G401 (cell line): ENCODE measurements at places on chromosomes 2 and 18. TPM values are rescaled to one million over a fixed set of nuclear protein-coding genes. Genes with fewer than 3 reads are reported as not detected.
A peak's percentile ranks its signal among the peaks of the same experiment; 100 is the strongest.

DNA sequence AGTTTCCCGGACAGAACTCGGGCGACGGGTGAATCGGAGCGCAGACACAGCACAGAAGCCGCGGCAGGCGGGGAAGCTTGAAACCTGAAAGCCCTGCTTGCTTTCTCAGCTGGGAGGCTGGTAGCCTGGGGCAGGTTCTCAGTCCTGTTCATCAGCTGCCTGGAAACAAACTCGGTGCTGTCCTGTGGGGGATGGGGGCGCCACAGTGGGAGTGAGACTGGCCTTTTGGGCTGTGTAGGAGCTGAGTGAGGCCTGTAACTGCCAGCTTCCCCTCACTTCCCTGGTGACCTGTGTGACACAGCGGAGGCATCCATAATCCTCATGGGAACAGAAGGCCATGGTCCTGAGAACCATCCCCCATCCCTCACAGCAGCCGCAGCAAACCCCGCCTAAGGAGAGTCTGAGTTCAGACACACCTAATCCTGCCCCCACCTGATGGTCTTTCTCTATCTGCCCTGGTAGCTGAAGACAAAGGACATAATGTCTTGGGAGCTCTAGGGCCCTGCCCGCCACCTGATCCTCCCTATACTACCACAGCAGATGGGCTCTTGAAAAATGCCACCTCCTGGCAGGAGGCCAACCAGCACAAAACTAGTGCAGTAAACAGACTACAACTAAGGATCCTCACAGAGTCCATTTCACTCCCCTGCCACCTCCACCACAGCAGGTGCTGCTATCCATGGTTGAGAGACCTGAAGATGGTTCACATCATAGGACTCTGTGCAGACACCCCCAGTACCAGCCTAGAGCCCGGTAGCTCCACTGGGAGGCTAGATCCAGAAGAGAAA, 52.7 kb upstream of the LDLRAD4 start:
- no peak for DNase-seq

DNA sequence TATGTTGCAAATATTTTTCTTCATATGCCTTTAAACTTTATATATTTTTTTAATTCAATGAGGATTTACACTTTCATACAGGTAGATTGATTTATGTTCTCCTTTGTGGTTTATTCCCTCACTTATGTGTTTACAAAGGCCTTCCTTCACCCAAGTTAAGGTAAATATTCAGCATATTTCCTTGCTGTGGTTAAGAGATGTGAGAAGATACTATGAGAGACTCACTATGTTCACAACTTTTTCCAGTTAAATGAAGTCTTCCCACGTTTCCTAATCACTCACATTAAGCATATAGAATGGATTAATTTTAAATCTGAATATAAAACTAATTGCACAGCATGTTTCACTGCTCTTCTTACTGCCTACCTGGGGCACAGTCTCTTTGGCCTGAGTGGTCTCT, 597 bp downstream of the PECR start:
- no peak for DNase-seq

DNA sequence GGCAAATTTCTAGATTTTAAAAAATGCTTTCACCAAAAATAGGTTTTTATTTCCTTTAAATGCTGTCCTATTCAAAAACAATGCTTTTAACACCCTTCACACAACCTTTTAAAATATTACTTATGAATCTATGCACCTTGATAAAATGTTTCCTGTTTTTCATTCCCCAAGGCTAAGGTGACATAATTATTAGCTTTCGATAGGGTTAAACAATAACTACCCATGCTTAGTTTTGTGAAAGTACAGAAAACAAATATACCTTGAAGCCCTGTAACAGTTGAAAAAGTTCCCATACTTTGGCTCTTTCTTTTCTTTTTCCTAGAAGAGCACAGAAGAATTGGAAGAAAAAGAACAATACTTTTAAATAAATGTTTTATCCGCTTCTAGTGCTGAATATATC, 54.9 kb upstream of the ITPRID2 start:
- DNase-seq, result no peak

DNA sequence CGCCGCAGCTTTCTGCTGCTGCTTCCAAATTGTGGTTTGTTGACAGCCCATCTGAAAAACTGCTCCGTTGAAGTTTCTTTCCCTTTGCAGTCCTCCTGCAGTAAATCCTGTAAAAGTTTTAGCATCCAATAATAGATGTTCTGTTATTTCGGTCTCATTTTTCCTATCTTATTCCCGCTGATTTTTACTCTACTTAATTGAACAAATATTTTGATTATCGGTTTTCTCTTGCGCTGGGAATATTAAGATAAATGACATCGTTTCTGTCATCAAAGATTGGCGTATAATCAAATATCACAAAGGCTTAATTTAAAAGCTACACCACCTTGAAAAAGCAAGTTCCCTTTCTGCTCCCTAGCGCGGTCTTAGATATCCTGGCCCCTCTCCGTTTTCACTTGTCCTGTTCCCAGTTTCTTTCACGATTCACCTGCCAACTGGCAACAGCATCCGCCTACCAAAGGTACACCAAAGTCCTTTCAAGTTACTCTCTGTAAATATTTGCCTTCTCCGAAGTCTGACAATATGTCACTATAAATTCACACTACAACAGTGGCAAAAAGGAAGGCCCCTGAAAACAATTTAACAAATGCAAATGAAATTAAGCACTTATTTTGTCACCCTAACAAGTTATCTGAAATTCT, 1.0 kb upstream of the STRN start:
- peak; percentile 6 for DNase-seq

AQP4 gene
- total RNA-seq, result not detected in 2 replicates

CNPPD1 gene
- 34.7 and 39.0 TPM in 2 replicates for total RNA-seq

SLC8A1 gene
- total RNA-seq, result 149 and 199 TPM in 2 replicates

DNA sequence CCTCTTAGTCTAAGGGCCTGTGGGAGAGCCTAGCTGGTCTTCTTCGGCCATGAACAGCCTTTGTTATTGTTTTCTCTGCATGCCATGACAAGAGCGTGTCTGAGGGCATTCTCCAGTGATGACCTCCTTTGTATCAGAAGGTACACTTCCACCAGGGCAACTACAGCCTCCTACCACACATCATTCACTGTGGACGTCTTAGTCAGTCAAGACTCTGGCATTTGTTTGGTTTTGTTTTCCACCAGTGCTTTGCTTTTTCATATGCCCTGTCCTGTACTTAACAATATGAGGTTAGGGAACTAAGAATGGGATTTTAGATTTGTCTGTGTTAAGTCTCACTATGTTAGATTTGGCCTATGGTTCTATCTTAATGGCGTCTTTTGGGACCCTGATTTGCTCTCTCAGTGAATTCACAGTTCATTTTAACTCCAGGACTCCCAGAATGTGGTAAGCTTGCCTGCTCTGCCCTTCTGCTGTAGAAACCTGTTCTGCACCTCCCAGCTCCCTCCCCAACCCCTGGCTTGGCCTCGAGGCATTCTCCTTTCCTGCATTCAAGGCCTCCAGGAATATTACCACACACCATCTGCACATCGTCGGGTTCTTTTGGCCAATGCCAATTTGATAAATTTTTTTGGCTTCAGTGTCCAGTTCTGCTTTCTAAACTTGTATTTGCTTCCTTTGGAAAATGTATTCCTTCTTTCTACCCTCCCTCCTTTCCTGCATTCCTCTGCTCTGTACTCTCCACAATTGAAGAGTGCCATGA, 42.8 kb upstream of the IL1R1 start:
- DNase-seq, result no peak

DNA sequence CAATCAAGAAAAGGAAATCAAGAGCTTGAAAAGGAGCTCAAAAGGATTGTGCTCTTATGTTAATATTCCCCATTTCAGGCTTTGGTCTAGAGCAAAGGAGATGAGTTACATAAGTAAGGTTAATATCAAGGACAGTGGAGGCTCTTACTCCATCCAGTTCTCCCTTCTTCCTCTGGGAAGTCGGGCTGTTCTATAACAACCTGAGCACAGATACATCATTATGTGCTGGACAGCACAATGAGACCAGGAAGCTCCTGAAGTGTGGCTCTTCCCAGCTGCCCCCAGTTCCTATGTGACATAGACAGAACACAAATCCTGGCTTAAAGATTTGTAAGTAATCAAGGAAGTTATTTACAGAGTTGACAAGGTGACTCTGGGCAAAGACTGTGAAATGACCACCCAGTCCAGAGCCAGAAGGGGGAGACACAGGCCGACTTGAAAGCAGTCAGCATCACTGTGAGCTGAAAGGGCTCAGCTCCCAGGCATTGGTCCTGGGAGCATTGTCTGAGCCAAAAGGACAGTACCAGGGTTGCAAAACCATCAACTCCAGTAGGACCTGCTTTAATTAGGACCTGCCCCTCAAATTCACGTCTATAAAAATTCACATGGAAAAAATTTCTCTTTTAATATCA, 917.6 kb upstream of the ACVR2A start:
- DNase-seq, result peak; percentile 17

KIAA1328 gene
- 3.6 and 3.8 TPM in 2 replicates for total RNA-seq

GRCh38 chr2:230942920-230943896, 18.2 kb upstream of the GPR55 start:
- DNase-seq, result no peak

DNA sequence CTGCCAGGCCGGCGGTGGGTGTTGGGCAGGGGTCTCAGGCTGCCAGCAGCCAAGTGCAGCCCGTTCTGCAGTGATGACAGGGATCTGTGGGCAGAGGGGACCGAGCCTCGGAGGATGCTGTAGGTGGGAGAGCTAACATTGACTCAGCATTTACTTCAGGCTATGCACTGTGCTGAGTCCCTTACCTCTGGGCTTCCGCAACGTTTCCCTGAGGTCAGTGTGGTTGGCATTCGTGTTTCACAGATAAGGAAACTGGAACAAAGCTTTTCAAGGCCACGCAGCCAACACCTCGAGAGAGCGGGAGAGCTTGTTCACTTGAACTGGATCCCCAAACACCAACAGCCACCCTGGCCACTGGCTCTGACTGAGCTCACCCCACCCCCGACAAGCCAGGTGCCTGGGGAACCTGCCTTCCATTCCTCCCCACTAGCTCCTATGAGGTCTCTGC, 839 bp upstream of the GPR148 start:
- peak; percentile 63 for DNase-seq

DNA sequence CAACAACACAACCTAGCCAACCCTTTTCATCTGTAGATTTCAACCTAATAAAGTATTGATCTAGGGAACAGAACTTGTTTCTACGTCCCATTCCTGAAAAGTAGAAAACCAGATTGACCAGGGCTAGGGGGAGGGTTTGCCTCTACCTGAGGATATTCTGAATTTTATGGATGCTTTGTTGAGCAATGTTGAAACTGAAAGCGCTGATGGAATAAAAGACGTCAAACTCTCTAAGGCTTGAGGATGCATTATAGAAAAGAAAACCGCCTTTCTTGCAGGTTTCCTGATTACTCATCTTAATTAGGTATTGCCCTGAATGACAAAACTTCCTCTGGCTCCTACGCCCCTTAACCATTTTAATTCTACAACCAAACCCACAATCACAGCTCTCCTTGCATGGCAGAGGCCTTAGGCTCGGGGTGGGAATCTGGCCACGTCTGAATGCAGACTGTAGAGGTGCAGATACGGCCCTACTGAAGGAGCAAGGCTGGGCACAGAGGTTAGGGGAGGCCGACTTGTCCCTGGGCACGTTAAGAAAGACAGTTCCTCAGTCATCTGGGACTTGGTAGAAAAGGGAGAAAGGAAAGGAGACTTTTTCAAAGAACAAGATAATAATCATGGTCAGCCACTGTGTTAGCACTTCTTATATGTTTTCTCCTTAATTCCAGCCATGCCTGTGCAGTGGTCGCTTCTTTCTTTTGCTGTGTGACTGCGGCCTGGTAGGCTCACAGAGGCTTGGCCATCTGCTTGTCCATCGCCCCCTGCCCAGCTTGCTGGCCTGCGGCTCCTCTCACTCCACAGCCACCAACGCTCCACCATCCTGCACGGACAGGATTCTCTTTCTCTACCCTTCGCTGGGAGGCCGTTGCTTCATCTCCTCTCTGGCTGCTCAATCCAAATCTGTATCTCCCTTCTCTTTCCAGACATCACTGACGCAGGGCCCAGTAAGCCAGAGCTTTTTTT, 209.5 kb downstream of the VAPA start:
- DNase-seq, result no peak

GPR35 gene
- total RNA-seq, result 0.86 TPM in 1 of 2 replicates, not detected in the other

GRCh38 chr2:77862120-77862519, 339.9 kb upstream of the LRRTM4 start:
- DNase-seq, result no peak

DNA sequence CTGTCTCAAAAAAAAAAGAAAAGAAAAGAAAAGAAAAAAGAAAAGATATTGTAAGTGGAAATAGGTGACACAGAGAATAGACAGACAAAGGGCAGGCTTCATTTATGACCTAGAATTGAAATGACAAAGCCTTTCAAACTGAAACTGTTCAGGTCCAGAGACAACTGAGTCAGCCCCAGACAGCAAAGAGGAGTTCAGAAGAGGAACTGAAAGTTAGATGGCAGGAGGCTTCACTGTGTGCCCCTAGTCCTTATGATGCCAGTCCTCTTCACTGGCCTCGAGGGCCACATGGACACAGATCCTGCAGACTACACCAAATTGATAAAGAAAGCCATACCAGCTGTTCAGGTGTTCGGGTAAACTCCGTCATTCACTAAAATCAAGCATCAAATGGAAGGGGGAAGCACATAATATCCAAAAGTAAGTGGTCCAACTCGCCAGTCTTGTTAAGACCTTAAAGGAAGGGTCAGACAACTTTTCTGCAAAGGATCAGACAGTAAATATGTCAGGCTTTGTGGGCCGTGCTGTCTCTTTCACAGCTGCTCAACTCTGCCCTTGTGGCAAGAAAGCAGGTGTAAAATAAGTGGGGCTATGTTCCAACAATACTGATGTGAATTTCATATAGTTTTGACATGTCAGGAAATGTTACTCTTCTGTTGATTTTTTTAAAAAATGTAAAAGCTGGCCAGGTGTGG, 231.9 kb upstream of the MGAT5 start:
- no peak for DNase-seq

DNA sequence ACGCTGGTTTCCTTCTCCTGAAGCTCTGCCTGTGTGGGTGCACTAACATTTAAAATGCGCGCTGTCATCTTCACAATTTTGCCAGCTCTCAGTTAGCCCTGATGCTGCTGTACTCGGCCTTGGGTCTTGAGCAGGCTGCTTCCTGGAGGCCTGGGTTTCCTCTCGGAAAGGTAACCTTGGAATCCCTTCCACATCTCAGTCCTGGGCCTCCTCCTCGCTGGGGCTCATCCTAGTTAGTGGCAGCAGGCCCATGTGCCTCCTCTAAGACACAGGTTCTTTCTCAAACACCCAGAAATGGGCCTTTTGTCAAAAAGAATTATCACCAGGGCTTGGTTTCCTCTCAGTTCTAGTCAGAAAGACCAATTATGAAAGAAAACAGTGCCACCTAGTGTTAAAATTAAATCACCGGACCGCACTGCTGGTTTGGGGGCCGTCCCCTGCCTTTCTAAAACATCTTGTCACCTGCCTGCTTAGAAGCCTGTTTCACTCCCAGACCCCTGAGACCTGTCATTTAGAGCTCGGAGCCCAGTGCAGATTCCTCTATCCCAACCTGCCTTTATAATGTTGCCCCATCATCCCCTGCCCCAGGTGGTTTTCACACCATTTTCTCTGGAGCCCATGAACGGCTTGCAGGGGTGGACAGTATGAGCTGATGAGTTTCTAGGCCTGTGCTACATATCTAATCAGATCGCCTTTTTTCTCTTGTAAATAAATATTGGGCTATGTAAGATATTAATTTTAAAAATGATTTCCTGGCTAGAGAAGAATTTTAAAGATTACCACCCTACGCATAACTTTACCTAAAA, 42.4 kb downstream of the HK2 start:
- peak; percentile 84 for DNase-seq

CNTNAP5 gene
- not detected in 2 replicates for total RNA-seq

CRYGD gene
- total RNA-seq, result not detected in 2 replicates

GRCh38 chr18:13416208-13416607, 197.6 kb downstream of the LDLRAD4 start:
- DNase-seq, result peak; percentile 41
